A549 treated with Hydrocortisone at 1 μM for 4 hours (cell line): ENCODE measurements at places on chromosomes 13 and 19. TPM values are rescaled to one million over a fixed set of nuclear protein-coding genes. Genes with fewer than 3 reads are reported as not detected.

CACNG6 gene
- 8.8 to 12.8 TPM (median 11.3 TPM) in 5 replicates for total RNA-seq

SLC25A42 gene
- total RNA-seq: 0.30 to 1.0 TPM (median 0.69 TPM) in 5 replicates

NAPSA gene
- total RNA-seq: 0.65 to 1.3 TPM (median 0.76 TPM) in 5 replicates

SLC27A1 gene
- 2.4 to 2.9 TPM (median 2.5 TPM) in 5 replicates for total RNA-seq

LILRB1 gene
- total RNA-seq: 0.02 TPM in 1 of 5 replicates, not detected in the others

LIM2 gene
- not detected in 5 replicates for total RNA-seq

ZNF136 gene
- 1.4 to 2.9 TPM (median 1.4 TPM) in 5 replicates for total RNA-seq

VSTM1 gene
- total RNA-seq: 0.60 to 1.2 TPM (median 0.73 TPM) in 4 of 5 replicates, not detected in the other

CBARP gene
- 2.9 to 4.1 TPM (median 4.0 TPM) in 5 replicates for total RNA-seq

RINL gene
- 1.9 to 2.9 TPM (median 2.5 TPM) in 5 replicates for total RNA-seq

TMEM238 gene
- 1.4 to 10.5 TPM (median 8.0 TPM) in 5 replicates for total RNA-seq

RDH8 gene
- 0.09 to 0.44 TPM (median 0.21 TPM) in 5 replicates for total RNA-seq

ZNF878 gene
- total RNA-seq: not detected in 5 replicates

COL5A3 gene
- total RNA-seq: 2.7 to 4.3 TPM (median 3.0 TPM) in 5 replicates

BRME1 gene
- total RNA-seq: 0.26 to 1.0 TPM (median 0.46 TPM) in 5 replicates

LINGO3 gene
- 0.05 to 0.07 TPM in 2 of 5 replicates, not detected in the others for total RNA-seq

SERP2 gene
- not detected in 5 replicates for total RNA-seq

ZNF560 gene
- not detected in 5 replicates for total RNA-seq

ATCAY gene
- 0.06 to 0.20 TPM (median 0.08 TPM) in 5 replicates for total RNA-seq

BCAM gene
- total RNA-seq: 67.1 to 85.2 TPM (median 79.0 TPM) in 5 replicates

A1BG gene
- 5.8 to 14.5 TPM (median 12.7 TPM) in 5 replicates for total RNA-seq

PEX11G gene
- 1.4 to 2.6 TPM (median 1.9 TPM) in 5 replicates for total RNA-seq

CUL4A gene
- 48.5 to 62.1 TPM (median 51.8 TPM) in 5 replicates for total RNA-seq

PMIS2 gene
- total RNA-seq: not detected in 5 replicates

CEACAM16 gene
- total RNA-seq: 0.08 to 0.12 TPM (median 0.08 TPM) in 4 of 5 replicates, not detected in the other

ANGPTL8 gene
- not detected in 5 replicates for total RNA-seq

MTMR6 gene
- total RNA-seq: 6.8 to 11.0 TPM (median 9.1 TPM) in 5 replicates

C13orf42 gene
- total RNA-seq: not detected in 5 replicates

CD177 gene
- 0.07 to 0.11 TPM (median 0.08 TPM) in 4 of 5 replicates, not detected in the other for total RNA-seq

LYL1 gene
- 0.67 to 1.1 TPM (median 0.71 TPM) in 5 replicates for total RNA-seq

INSL3 gene
- 0.40 to 0.77 TPM (median 0.48 TPM) in 5 replicates for total RNA-seq

OXGR1 gene
- total RNA-seq: not detected in 5 replicates

ANKRD24 gene
- 0.14 to 0.24 TPM (median 0.22 TPM) in 5 replicates for total RNA-seq

ITGBL1 gene
- 1.0 to 2.4 TPM (median 1.7 TPM) in 5 replicates for total RNA-seq

ZNF525 gene
- total RNA-seq: 0.22 to 0.47 TPM (median 0.28 TPM) in 5 replicates

C19orf81 gene
- total RNA-seq: 2.7 to 10.9 TPM (median 10.0 TPM) in 5 replicates

SPRED3 gene
- 1.7 to 2.7 TPM (median 2.5 TPM) in 5 replicates for total RNA-seq

DIAPH3 gene
- 6.1 to 10.8 TPM (median 7.8 TPM) in 5 replicates for total RNA-seq

TUBA3C gene
- total RNA-seq: not detected in 5 replicates

CPAMD8 gene
- total RNA-seq: 0.05 to 0.18 TPM (median 0.07 TPM) in 4 of 5 replicates, not detected in the other

NUCB1 gene
- total RNA-seq: 189 to 243 TPM (median 200 TPM) in 5 replicates

SYDE1 gene
- 16.4 to 20.2 TPM (median 17.3 TPM) in 5 replicates for total RNA-seq

ZNF773 gene
- total RNA-seq: 4.4 to 7.4 TPM (median 4.7 TPM) in 5 replicates

GPC5 gene
- total RNA-seq: not detected in 5 replicates

ZSWIM9 gene
- 6.1 to 7.2 TPM (median 6.5 TPM) in 5 replicates for total RNA-seq

ZNF563 gene
- total RNA-seq: not detected in 5 replicates

VSTM2B gene
- total RNA-seq: not detected in 5 replicates

AZU1 gene
- 0.14 to 0.56 TPM (median 0.23 TPM) in 5 replicates for total RNA-seq

ATP13A1 gene
- total RNA-seq: 27.3 to 32.0 TPM (median 30.7 TPM) in 5 replicates

SOX1 gene
- not detected in 5 replicates for total RNA-seq

ZNF177 gene
- total RNA-seq: 0.43 to 0.76 TPM (median 0.58 TPM) in 5 replicates

IGFL2 gene
- 0.30 to 1.5 TPM (median 0.38 TPM) in 5 replicates for total RNA-seq

ZNF730 gene
- total RNA-seq: not detected in 5 replicates

LYPD3 gene
- total RNA-seq: 0.27 to 0.63 TPM (median 0.30 TPM) in 5 replicates

DLL3 gene
- total RNA-seq: 5.9 to 11.4 TPM (median 10.6 TPM) in 5 replicates

HNRNPL gene
- total RNA-seq: 329 to 371 TPM (median 352 TPM) in 5 replicates

CYP2A7 gene
- total RNA-seq: not detected in 5 replicates
